ENCODE measurements at places on chromosomes 6 and 20.

DNA sequence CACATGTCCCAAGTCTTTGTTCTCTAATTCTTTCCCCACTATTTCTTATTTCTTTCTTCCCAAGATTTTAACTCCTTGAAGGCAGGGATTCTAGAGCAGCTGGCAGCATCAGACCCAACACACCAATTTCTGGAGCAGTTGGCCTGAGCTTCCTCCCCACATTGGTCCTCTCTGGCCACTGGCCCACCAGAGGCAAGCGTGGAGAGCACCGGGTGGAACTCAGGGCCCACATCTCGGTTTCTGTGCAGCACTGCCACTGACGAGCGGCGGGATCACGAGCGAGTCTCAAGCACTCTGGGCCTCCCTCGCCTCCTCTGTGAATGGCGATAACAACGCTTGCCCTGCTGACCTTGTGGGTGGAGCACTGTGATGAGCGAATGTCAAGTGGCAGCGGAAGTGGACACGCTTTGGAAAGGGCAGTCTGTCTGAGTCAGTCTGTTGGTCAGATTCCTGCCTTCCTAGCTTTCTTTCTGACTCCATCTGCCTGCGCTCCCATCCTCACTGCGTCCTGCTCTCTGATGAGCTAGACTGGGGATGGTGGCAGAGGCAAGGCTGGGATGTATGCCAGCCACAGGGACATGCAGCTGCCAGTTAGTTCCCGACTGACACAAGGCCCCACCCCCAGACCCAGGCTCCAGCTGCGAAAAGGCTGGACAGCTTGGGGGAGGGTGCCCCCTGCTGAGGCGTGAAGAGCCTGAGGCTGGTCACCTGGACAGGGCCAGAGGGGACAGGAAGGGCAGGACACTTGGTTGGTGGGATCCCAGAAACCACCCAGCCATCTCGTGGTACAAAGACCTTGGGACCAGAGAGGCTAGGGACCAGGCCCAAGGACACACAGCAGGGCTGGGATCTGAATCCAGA is 4.5 kb upstream of the SPDEF start:
- DNase-seq, result no peak

DNA sequence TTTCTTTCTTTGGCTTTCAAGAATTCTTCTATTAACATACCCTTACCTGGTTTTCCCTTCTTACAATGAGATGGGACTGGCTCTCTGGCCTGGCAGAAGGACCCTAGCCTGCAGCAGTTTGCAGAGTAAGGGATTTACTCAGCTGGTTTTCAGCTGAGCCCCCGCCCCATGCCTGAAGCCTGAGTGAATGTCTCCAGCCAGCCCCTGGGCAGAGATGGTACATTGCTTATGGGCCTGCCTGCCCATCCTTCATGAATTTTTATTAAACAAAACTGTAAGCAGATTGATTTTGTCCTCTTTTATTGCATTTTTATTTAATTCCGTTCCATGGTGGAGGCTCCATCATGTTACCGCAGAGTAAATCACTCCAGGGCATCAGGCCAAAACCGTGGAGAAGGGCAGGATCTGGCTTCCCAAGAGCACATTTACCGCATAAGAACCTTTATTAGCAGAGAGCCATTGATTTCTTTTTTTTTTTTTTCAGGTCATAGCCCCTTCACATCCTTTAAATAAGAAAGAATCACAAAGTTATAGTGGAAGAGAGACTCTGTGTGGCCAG is 316.2 kb downstream of the DHX35 start:
- no peak for DNase-seq

DNA sequence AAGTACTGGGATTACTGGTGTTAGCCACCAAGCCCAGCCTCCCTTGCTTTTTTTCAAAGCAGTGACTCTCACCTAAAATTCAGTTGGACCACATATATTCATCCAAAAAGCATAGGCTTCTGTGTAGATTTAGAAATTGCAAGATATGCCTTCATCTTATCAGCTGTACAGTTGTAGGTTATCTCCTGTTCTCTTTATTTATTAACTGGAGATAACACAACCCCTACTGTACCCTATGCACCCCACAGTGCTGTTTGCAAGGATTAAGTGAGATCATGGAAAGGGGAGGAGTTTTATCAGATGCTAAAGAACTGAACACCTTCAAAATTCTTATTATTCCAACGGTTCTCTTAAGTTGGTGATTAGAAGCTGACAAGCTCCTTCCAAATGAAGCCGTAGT is 164.4 kb upstream of the JARID2 start:
- no peak for DNase-seq

- no peak for DNase-seq
These were observed 184.5 kb upstream of the TCF21 start for GRCh38 chr6:133704371-133704770.

DNA sequence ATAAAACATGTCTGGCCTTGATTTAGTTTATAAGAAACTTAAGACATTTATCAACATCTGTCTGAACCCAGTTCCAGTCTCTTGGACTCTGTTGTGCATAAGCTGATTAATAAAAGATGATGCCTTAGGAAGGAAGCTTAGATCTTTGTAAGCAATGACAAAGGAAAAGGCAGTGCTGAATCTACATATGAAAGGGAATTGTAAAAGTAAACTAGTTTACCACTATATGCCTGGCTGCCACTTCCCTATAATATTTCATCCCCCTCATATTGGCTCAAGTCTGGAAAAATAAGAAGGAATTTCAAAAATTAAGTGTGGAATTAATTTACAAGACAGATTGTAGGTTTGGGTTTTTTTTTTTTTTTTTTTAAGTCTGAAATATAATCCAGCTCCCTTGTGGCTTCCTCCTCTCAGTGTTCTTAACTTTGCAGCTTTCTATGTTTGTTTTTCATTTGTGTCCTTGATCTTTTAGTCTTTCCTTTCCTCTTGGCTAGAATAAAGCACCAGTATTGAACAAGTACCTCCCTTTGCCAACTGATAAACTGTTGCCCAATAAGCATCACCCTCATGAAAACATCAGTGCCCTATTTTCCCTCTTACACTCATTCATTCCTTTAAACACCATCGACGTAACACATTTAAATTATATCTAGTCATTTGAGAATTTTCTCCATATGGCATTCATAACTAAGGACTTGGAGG is 146.7 kb upstream of the TBX18 start:
- DNase-seq, result no peak

GRCh38 chr6:133377219-133377618 is 136.1 kb downstream of the EYA4 start:
- no peak for DNase-seq

- DNase-seq, result no peak
These were observed 3.7 kb upstream of the PMEPA1 start for GRCh38 chr20:57713505-57713903.

- DNase-seq, result no peak
These were observed 121.4 kb downstream of the REV3L start for GRCh38 chr6:111361648-111362047.

DNA sequence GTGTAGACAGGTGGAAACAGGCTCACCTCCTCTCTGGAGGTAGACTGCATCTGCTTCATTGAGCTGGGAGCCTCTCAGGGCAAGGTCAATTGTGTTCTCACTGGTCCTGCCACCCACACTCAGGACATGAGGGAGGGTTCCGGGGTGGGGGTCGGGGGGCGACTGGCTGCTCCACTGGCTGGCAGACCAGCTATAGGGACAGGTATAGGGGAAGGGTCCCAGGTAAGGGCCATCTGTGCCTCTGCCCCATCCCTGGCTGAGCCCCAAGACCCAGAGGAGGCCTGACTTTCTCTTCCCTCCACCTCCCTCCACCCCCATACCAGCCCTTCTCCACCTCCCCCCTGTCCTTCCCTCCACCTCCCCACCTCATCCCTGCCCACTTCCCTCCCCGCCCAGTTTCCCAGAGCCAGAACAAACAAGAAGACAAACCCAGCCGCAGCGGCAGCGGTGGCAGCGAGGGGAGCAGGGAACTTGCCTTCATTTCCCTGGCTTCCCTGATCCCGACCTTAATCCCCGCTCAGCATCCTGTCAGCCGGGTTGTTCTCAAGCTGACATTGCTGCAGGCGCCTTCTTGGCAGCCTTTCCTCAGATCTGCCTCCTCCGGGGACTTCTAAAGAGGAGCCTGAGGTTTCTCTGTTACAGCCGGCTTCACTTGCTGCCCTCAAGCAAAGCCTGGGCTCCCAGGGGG is 18.3 kb upstream of the FOXP4 start:
- DNase-seq, result no peak

DNA sequence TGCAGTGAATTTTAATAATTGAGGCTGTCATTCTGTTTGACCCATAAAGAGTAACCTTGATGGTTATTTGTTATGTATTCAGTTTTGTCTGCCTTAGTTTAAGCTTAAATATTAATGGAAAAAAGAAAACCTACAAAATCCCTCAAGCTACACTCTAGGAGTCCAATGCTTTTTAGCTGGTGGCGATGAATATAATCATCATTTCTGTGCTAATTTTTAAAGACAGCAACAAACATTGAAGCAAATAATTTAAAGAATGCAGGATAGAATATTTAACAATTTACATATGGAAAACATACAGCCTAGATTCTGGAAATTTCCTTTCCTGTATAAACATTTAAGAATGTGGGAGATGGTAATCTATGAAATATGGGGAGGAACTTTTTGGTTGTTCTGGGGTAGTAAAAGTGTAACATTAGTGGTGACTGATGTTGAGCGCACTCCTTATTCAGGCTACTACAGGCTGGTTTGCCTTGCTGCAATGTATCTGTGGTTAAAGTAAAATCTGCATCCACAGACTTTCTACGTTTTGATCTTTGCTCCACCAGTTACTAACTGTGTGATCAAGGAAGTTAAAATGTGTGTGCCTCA is 287.9 kb upstream of the DEFB112 start:
- no peak for DNase-seq

DNA sequence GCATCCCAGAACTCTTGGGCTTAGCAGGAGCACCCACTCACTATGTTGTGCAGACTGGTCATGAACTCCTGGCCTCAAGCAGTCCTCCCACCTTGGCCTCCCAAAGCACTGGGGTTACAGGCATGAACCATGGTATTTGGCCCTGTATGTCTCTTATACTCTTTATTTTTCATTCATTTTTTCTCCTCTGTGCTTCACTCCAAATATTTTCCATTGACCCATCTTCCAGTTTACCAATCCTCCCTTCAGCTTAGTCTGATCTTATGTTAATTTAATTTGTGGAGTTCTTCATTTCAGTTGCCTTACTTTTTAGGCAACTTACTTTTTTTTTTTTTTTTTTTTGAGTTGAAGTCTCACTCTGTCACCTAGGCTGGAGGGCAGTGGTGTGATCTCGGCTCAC is 79.5 kb downstream of the EZR start:
- DNase-seq, result no peak

All from T-helper 2 cell (primary cell).